ENCODE measurements at places on chromosomes 7 and 10.

GRCh38 chr7:10685040-10685439 lies 288.6 kb upstream of the PHF14 start:
- DNase-seq: no peak

DNA sequence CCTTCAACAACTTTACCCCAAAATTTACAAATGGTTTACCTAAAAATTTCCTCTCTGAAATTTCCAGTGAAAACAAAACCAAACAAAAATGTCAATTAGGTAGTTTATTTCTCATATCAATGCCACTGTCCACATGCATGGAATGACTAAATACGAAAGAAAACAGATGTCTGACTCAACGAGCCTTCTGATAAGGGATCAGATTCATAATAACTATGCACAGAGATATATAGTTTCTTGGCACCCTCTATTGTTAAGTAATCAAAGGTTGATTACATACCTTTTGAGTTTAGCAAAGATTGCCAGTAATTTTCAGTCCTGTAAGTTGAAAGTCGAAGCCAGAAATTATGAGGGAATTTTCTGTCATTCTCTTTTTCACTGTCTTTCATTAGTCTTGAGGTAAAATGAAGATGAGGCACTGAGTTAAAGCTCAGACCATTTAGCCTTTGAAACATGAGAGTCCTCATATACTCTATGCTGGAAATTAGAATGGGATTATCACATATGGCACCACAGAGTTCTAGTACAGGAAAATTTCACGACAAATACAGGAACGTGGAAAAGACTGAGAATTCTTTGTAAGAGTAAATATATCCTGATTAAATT lies 519.1 kb upstream of the ANKRD30A start:
- no peak for DNase-seq

DNA sequence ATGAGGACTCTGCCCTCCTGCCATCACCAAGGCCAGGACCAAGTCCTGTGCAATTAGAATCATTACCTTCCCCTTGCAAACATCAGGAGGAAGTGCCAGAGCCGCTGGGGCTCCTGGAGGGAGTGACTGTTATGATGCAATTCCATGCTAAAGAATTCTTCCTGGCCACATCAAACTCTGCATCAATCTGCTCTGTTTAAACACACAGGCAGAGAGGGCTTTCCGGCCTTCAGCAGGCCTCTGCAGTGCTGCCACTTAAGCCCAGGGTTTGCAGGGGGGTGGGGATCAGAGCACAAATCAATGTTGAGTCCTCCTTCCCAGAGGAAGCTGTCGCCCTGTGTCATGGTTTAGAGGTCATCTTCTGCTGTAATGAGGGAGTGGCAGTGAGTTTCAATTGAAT lies 58.1 kb downstream of the CTBP2 start:
- DNase-seq: peak; percentile 8

DNA sequence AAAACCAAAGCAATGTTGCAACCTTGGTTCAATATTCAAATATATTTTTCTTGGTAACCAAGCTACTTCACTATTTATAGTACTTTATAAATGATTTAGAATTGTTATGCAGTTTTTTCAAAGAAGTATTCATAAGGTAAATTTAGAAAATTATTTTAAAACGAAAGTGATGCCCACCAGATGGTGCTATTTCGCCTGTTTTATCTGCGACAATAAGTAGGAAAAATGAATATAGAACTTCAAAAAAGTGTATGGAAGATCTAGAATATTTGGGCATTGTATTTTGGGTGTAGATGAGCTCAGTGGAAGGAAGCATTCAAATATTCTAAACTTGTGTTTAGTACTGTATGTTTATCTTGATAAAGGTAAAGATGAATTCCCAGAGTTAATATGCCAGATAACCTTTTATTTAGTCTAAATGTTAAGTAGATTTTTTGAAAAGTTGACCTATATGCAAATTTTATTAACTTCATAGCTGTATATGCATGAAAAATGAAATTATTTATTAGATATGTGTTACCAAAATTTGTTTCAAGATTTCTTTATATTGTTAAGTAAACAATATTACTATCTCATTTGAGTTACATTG lies 93.2 kb downstream of the ADK start:
- no peak for DNase-seq

DNA sequence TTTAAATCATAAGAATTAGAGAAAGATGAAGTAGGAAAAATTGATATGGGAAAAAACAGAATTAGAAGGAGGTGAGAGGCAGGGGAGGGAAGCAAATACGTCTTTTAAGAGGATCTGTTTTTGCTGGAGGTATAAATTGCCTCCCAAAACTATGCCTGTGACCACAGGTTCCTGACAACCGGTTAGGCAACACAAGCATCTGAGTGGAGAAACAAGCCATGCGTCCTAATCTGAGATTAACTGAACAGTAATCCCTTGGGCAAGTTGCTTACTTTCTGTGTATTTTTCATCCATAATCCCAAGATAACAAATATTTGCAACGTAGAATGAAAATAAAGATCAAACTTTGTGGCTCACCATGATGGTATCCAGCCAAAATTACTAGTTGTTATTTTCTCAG lies 149.2 kb downstream of the C1GALT1 start:
- no peak for DNase-seq

DNA sequence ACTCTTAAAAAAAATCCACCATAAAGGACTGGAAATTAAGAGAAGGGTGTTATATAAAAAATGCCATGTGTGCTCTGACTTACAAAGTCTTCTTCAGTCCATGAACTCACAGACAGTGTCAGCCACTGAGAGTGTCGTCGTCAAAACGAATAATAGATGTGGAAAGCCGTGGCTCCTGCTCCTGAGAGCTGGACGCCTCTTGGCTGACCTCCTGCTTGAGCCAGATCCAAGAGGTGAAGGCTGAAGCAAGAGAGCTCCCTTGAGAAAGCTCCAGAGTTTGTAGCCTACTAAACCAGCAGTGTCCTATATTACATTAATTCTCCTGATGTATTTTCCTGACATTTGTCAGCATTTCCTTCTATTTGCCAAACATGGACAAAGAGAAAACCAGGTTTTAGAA lies 234.3 kb upstream of the C7orf33 start:
- no peak for DNase-seq

GRCh38 chr7:116496653-116497052 lies 2.9 kb upstream of the CAV2 start:
- no peak for DNase-seq

- no peak for DNase-seq
Observed at GRCh38 chr10:95810198-95810976, 54.4 kb downstream of the ENTPD1 start.

GRCh38 chr10:32437334-32437733 lies 8.6 kb upstream of the CCDC7 start:
- DNase-seq: no peak

DNA sequence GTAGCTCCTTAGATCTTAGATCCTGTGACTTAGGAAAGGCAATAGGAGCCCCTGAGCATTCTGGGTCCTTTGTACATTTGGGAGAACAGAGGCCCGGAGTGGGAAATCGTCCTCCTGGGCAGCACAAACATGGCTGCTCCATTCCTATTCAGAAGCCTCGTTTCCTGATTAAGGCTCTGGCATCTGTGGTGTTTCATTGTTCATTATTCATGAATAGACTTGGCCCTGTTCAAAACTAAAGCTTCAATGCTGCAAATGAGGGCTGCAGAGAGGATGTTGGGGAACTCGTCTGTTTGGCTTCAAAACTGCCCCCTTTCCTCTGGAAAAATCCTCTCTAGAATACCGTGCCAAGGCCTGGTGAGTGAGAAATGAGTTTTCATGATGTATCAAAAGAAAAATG lies 3.4 kb upstream of the HTRA1 start:
- DNase-seq: no peak

DNA sequence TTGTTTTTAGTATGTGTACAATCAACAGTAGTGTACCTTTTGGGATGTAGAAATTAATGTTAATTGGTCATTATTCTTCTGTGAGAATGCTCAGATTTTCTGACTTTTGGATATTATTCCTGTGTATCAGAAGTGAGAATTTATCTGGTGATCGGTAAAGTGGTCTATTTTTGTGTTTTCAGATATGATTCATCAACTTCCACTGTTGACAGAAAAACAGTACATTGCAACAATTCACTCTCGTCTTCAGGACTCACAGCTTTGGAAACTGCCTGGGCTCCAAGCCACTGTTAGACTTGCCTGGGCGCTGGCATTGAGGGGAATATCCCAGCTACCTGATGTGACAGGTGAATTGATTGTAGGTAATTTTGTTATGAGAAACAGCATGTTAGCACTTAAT lies 20.9 kb downstream of the NUP205 start:
- DNase-seq: no peak

GRCh38 chr7:157016352-157017041 lies 6.0 kb upstream of the MNX1 start:
- DNase-seq: peak; percentile 8

DNA sequence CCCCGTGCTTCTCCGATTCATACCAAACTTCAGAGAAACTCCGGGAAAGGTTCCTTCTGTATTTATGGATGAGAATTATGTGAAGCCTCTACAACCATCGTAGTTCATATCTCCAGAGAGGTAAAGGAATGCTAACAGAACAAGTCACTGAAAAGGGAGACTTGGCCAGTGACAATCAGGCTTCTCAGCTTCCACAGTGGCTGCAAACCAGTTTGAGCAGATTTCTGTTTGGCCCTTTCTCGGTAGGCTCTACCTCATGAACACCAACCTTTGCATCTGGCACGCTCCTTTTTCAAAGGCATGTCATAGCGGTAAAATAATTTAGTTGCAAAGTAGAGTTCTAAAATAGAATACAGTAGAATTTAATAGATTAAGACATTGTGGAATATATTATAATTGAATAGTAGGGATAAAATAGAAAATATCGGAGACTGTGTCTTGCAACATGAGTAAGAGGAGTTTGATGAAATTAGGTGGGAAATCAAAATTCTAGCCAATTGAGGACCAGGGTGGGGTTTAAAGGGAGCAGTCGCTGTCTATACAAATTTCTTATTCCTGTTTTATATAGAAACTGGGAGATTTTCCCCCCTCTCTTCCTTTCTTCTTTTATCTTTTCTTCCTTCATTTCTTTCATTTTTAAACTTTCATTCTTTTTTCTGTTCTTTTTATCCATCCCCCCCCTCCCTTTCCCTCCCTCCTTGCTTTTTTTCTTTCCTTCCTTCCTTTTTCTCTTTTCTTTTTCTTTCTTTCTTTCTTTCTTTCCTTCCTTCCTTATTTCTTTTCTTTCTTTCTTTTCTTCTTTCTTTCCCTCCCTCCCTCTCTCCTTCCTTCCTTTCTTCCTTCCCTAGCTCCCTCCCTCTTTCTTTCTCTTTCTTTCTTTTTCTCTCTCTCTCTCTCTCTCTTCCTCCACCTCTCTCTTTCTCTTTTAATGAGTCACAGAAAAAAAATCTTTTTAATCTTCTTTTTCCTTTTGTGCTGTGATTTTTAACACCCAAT lies 161.5 kb upstream of the KLF6 start:
- DNase-seq: no peak

DNA sequence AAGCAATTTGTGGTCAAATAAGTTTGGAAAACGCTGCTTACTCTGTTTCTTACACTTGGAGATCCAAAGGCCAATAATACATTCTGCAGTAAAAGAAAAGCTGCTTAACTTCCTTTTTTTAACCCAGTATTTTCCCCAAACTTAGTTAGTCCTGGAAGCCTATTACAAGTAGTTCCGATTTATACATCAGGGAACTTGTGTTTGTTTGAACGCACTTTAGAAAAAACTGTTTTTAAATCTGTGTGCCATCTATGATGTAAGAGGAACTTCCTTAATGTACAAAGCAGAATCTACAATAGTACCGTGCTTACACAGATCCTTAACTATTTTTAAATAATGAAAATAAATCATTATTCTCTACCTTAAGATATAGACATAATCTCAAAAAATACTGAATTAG lies 23.0 kb downstream of the SFR1 start:
- no peak for DNase-seq

DNA sequence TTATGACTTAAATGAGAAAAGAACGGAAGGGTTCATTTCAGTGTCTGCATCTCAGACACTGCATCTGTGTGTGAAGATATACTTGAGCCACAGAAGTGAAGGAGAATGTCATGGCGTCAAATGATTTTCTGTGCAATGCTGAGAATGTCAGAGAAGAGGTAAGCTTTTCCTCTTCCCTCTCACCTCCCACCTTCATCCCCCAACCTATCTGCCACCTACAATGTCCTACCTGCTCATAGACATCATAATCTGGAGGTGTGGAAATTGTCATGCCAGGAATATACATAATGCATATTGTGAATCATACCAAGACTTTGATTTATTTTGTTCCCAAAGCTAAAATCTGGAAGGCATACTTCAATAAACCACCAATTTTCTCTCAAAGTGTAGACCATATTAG lies 53.7 kb downstream of the CTTNBP2 start:
- no peak for DNase-seq

GRCh38 chr10:87930141-87930540 lies 66.7 kb downstream of the PTEN start:
- DNase-seq: no peak

DNA sequence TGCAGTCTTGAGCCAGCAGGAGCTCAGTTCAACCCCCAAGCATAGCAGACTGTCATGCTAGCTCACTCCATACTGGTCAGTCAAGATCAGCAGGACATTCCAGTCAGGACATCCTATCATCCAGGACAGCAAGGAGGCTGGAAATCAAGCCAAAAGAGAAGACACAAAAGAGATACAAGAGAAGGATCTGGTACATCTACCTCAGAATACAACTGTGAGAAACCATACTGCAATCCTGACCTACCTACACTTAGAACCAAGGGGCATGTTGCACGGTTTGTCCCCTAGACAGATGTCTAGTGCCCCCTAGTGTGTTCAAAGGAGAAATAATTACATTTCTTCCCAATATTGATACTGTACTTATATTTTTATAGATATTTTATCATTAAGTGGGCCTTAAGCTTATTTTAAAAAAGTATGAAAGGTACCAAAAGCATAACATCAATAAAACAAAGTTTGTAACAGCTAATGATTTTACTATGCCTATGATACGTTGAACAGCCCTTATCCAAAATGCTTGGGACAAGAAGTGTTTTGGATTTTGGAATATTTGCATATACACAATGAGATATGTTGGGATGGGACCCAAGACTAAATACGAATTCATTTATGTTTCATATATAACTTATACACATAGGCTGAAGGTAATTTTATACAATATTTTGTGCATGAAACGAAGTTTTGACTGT lies 26.7 kb downstream of the ERCC6 start:
- DNase-seq: peak; percentile 49

GRCh38 chr7:96236198-96237039 lies 85.5 kb downstream of the SLC25A13 start:
- no peak for DNase-seq

Data from CD4-positive, alpha-beta T cell treated with Interleukin-1 beta for 1 hour (primary cell).